ENCODE measurements at places on chromosomes 5 and 9.

DNA sequence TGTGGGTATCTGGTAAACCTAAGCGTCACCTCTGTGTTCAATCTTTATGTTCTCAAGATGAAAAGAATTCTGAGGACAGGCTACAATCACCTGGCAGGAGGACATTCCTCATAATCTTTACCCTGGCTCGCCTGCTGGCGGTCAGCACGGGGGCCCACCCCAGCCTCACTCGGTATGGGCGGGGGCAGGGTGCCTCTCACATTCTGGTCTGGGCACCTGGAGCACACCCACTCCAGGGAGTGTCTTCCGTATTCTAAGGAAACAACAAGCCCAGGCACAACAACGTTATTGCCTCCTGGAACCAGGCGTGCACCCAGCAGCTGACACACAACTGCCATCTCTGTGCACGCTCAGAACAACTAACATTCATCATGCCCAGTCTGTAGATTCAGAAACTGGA lies 179.8 kb downstream of the ROR2 start:
- DNase-seq, result peak; percentile 67

DNA sequence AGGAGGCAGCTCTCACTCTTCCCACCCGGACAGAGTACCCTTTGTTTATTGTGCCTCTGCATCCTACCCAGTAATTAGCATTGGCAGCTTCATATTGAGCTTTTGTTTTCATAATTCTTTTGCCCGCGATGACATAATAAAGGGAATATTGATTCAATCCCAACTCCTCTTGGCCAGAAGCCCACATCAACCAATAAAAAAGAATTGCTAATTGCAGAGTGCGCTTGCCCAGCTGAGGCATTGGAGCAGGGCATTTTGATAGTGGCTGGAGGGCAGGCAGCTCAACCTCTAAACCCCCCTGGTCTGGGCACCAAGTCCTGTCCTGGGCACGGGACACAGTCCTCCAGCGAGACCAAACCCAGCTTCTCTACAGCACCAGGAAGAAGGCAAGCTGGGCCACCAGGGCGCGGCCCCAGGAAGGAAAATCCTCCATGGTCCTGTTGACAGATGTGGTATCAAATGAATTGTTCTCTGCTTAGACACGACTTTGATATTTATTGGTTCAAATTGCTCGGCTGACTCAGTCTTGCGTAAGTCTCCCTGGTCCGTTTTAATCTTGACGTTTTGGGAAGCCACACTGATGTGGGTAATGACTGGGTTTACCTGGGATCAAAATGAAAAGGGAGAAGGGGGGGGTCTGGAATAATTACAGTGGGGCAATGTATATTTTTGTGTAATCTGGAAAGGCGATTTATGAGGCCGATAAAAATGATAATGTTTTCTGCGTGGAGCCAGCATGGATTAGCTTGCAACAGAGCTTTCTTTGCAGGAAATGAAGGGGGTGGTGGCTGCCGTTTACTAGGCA lies 220.7 kb upstream of the MSX2 start:
- DNase-seq, result peak; percentile 66

DNA sequence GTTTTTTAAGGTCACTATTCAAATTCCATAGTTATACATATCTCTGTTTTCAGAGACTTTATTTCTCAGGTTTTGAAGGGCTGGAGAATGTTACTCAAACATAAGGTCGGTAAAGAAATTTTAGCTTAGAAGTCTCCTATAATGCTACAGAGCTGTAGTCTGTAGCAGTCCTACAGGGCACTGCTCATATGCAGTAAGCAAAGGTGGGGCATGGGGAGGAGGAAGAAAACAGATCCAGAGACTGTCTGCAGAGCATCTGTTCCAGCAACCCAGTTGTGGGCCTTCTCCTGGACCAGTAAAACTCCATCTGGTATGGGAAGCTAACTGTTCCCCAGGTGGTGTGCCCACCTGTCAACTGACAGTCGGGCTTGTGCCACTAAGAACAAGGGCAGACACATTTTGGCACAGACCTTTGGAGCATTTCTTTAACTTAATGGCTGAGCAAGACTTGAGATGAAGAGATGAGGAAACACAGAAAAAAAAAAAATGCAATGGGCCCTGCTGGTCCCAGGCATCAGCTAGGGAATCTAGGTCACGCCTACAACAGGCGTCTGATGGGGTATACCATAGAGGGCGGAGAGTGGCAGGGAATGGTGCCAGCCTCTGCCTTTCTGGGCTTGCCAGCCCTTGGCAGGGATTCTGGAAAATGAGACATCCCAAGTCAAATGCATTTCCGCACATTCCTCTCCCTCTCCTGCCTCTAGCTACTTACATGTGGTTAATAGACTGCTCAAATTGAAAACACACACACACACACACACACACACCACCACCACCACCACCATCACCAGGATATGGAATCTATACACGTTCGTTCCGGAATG lies 218.9 kb downstream of the ARL15 start:
- DNase-seq, result no peak

GRCh38 chr5:4410151-4410550 lies 730.0 kb upstream of the ADAMTS16 start:
- no peak for DNase-seq

DNA sequence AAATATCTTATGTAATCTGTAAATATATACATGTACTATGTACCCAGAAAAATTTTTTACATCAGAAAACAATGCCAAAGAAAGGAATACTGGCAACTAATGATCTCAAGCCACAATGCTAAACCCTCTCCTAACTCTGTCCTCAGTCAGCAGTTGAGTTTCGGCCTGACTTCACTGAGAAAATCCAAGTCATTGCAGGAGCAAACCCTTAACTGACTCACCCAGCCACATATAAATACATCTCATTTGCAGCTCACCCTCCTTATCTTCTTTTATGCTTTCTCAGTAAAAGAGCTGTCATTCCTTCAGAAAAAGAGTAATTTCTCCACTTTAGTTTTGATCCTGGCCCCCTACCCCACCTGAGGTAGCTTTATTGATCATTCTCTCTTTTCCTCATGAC lies 46.1 kb upstream of the TMED7 start:
- no peak for DNase-seq

Data from ureter (tissue), 1 donor.